Natural killer cell treated with Interleukin-12 subunit alpha and Interleukin-12 subunit beta and Interleukin-15 and Interleukin-18, amount 100 ng/mL, for 72 hours (primary cell): ENCODE measurements at places on chromosomes 7 and 10. TPM values are rescaled to one million over a fixed set of nuclear protein-coding genes. Genes with fewer than 3 reads are reported as not detected.

Gene OR6V1
- not detected for total RNA-seq

Gene JAKMIP3
- 0.05 TPM for total RNA-seq

Gene NACAD
- total RNA-seq: 1.9 TPM

Gene RASA4B
- total RNA-seq: 23.4 TPM

Gene CHN2
- 2.1 TPM for total RNA-seq

Gene CALML3
- not detected for total RNA-seq

Gene PON1
- total RNA-seq: not detected

Gene RBP4
- not detected for total RNA-seq

Gene STAG3
- 13.7 TPM for total RNA-seq

Gene NCF1
- total RNA-seq: 48.8 TPM

Gene NYAP1
- not detected for total RNA-seq

Gene GTF2IRD1
- not detected for total RNA-seq

DNA sequence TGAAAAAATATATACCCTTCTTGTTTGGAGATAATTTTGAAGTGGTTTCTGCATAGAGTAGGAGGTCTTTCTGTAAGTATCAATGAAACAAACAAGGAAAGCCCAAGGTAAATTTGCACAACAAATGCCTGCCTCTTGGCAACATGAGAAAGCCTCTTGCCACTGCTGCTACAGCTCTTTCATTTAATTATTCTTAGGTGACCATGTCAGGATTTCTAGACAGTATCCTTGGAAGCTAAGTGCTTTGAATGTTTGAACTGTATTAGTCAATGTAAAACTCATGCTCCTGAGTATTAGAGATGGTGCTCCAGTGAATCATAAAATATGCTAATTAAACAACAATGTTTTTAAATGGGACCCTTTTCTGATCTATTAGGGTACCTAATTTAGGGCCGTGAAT is 81.2 kb upstream of the ITGB1 start:
- no peak for DNase-seq

- no peak for DNase-seq
Measured at GRCh38 chr7:127751062-127751461, 99.1 kb downstream of the SND1 start.

GRCh38 chr7:2717293-2718261 is 29.6 kb downstream of the AMZ1 start:
- no peak for DNase-seq

GRCh38 chr7:118080947-118081346 is 103.0 kb upstream of the LSM8 start:
- DNase-seq: no peak

GRCh38 chr7:2553831-2554581 is 1.3 kb downstream of the BRAT1 start:
- DNase-seq: peak; percentile 35

DNA sequence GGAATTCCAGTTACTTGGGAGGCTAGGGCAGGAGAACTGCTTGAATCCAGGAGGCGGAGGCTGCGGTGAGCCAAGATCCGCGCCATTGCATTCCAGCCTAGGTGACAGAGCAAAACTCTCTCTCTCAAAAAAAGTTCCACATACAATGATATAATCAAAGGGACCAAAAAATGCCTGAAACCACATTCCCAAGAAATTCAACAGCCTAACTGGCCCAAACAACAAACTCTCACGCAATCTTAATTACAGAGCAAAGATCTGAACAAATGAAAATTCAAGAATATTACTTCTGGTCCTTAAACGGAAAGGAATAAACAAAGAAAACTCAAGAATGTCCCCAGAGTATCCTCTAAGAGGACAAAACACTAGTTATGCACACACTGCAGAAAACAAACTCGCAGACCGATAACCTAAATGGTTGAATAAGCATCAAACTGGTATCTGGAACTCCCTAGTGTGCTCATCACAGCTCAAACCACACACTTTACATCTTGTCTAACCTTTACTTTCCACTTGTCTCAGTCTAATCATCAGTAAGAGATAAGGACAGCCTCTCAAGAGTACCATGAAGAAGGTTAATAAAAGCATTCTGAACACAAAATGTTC is 3.7 kb downstream of the OGA start:
- no peak for DNase-seq

- no peak for DNase-seq
Measured at GRCh38 chr10:62108759-62109586, 159.7 kb downstream of the RTKN2 start.

DNA sequence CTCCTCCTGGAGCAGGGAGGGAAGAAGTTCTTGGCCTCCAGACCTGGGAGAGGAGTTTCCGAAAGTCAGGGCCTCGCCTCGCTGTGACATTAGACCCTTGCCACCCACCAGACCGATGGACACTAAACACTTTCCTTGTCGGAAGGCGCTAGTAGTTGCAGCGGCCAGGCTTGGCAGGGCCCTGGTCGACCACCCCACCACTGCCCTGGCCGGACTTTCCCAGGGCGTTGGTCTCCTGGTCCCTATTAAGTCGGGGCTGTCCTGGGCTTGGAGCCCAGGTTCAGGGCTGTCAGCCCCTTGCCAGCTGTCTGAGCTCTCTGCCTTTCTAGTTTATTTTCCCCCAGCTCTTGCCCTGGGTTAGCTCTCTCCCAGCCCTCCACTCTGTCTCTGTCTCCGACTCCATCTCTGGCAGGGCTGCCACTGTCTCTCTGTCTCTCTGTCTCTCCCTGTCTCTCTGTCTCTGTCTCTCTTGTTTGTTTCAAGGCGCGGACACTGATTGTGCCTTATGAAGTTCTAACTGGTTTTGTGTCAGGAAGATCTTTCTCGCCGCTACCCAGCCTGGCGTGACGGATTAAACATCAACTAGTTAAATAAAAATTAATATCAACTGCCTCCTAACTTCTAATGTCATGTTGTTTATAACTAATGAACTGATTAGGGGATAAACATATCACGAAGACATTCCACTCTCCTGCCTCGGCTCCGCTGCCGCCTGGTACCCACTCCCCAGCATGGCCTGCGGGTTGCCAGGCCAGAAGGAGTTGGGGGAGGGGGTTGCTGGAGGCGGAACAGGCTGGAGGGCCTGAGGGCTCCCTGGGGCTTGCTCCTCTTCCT is 13.8 kb upstream of the PAX2 start:
- no peak for DNase-seq

GRCh38 chr10:72259491-72260238 is 14.1 kb upstream of the DDIT4 start:
- DNase-seq: no peak

- no peak for DNase-seq
Measured at GRCh38 chr10:75841266-75841665, 409.8 kb downstream of the LRMDA start.

GRCh38 chr7:151433721-151434400 is 6.1 kb downstream of the CRYGN start:
- DNase-seq: peak; percentile 58

DNA sequence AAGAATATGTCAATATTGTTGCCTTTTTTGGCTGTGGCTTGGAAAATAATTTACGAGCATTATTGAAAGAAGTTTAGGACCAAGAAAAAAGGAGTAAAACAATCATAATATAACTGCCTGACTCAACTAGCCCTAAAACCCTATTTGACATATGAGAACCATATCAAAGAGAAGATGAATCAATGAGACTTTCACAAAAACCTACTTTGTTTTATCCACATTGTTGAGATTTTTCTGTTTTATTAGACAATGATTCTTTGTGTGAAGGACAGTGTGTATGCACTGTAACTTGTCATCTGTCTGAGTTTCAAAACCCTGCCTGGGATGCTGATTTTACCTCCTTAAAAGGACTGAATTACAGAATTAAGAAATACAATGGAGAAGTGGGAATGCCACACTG is 19.0 kb downstream of the SOSTDC1 start:
- no peak for DNase-seq

DNA sequence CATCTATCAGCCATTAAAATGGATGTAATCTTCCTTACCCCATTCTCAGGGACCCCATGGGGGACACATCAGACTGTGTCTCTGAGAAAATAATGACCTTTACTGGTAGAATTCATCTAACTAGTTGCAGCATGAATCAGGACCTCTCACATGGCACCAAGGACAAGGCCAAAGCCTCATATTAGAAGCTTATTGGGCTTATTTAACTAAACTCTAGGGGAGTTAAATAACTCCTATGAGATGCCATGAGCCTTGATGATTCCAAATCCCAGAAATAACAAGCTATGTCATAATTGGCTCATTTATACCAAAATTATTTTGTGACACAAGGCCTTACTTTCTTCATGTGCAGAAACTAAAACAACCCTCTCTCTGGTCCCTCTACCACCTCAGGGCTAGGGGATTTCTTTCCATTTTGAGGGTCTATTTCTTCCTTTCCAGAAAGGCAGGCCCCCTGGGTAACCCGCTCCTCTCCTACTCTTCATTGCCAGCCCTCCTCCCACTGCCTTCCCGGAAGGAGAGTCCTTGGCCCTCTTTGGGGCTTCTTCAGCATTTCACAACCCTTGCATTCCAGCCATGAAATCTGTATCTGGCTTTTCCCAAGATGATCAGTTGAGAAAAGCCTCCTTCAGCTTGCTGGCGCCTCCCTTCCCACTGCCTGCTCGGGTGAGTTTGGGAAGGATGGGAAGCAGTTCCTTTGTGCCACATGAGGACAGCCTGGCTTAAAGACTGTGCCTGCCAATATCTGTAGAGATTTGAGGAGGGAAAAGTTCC is 41.8 kb upstream of the TRIM8 start:
- DNase-seq: no peak

DNA sequence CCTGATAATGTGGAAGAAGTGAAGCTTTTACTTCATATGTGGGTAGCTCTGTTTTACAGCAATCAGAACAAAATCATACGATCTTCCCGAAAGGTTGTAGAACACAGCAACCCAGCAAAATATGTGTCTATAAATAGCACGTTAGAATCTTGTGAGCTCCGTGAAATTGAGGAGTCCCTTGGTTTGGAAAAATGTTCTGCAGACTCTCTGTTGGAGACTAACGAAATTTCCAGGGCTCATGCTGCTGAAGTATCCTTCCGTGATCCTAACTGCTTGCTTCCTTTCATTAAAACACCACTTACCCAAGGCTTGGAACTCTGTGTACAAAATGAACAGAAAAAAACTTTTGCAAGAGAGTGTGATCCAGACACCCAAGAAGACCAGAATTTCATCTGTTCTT is 57.5 kb downstream of the TASOR2 start:
- DNase-seq: no peak
